ENCODE measurements at places on chromosomes 2 and 18.

GRCh38 chr2:26635401-26635800, 5.8 kb downstream of the CIB4 start:
- no peak for DNase-seq

DNA sequence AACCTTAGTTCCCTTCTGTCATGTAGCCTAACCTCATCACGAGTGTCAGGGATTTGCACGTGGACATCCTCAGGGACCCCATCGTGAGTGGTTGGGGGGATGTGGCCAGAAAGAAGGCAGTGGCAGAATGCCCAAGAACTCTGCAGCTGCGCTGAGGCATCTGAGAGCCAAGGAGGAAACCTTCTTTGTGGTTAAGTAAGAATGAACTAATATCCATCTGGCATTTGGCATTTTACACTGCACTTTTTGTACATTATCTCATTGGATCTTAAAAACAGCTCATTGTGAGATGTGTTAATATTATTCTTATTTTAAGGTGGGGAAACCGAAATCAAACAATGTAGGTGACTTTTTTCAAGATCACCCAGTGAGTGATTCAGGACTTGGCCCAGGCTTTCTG, 32.6 kb upstream of the APCDD1 start:
- DNase-seq: no peak

GRCh38 chr2:40877734-40878288, 425.9 kb upstream of the SLC8A1 start:
- DNase-seq: no peak

DNA sequence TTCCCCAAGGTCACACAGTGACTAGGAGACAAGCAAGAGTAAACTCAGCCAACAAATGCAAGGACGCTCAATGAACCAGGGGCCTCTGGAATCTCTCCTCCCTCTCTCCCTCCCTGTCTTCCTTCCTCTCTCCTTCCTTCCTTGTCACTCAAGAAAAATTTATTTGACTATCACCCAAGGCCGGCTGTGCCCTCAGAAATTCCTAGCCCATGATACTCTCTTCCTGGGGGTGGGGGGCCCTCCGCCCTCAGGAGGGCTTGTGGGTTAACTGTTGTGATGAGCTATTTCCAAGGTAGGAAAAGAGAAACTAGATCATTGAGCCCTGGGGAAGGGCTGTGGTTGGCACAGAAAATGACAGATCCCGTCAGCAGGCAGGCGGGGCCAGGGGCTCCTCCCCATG, 21.7 kb downstream of the INHBB start:
- DNase-seq: no peak

DNA sequence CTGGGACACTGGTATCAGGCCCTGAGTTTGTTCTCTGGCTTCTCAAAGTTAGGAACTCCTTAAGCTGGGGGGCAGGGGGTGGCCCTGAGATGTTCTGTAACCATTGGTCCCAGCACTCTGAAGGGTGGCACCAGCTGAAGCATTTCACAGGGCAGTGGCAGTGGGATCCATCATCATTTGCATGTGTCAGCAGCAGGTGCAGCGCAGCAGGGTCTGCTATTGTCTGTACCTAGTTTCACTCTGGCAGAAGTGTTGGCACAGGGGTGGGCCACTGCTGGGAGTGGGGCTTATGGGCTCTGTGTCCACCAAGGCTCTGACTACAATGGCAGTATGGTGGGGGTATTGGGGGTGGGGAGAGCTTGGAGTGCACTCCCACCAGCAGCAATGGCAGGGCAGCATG, 460.4 kb upstream of the ZNF804A start:
- DNase-seq: no peak

GRCh38 chr2:18932853-18933252, 343.5 kb upstream of the NT5C1B start:
- no peak for DNase-seq

- no peak for DNase-seq
Observed at GRCh38 chr2:57372237-57372984, 674.2 kb upstream of the VRK2 start.

DNA sequence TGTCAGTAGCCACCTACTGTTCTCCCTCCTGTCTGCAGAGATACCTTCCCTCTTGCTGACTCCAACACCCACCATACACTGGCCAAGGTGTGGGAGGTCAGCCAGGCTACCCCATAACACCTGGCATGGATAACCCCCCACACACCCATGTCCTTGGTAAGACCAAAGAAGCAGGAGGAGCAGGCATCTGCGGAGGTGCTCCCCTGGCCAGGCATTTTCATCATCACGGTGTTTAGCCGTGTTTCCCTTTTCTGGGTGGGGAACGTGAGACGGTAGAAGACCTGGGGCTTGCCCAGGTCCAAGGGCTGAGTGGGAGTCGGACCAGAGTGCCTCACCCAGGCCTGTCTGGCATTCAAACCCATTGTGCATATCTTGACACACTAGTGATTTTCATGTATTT, 150.3 kb downstream of the SMAD7 start:
- no peak for DNase-seq

DNA sequence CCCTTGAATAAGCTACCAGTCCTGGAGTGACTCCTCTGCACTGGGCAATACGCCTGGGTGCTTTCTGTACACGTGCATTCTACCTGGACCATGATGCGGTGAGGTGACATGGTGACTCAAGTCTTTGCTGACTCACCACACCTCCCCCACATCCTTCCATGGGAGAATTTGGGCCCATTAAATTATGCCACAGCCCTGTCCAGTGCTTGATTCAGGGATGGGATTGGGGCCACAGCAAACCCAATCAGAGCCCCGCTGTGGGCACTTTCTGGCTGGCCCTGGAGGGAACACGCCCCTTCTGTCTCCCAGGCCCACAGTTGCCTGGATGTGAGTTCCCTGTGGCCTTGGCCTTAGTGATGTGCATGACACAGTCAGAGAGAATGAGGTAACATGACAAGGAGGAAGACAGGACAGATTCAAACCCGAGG, 86.9 kb downstream of the LRRC30 start:
- no peak for DNase-seq

DNA sequence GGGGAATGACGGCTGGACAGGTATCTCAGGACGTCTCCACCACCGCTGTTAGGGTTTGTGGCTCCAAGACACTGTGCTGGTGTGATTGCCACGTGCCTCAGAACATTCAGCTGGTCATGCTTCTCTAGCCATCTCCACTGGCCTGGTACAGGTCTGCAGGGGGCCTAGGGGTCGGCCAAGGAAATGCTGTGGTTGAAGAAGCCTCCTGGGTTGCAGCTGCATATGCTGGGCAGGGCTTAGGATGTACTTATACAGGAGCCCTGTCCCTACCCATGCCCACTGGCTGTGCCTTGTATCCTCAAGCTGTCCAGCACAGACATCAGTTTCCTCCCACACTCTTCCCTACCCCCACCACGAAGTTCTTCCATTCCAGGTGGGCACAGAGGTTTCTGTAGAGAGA, 64.1 kb downstream of the NPPC start:
- no peak for DNase-seq

All from right cardiac atrium (tissue), 5 donors.